ENCODE measurements at places on chromosomes 3 and 15.

GRCh38 chr15:40047415-40048210 lies 8.6 kb upstream of the SRP14 start:
- DNase-seq: peak; percentile 45

DNA sequence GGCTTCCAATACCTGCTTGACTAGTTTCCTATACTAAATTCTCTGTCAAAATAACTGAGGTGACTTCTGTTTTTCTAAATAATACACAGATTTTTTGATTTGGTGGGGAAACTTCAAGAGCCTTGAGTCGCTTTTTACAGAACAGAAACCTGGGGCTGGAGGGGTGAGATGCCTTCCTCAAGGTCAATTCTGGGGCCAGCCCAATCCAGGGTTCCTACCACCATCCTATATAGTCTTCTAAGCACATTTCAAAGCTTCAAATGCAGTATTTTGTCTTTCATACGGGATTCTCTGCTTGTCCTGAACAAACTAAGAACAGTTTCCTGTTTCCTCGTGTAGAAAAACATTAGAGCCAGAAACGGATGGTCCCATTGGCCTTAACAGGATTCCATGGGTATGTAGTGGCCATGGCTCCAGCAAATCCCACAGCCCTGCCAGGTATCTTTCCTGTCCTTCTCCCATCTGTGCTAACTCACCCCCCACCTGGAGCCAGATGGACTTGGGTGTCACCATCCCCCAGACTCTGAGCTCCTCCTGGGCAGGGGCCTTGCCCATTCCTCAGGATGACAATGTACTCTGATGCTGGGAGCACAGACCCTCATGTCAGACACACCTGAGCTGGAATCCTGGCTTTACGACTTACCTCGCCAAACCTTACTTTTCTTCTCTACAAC lies 146.9 kb downstream of the KLF13 start:
- DNase-seq: no peak

- DNase-seq: no peak
These were observed 6.4 kb upstream of the ISL2 start for GRCh38 chr15:76330080-76330680.

GRCh38 chr3:2958551-2958950 lies 151.6 kb downstream of the IL5RA start:
- DNase-seq: no peak

- peak; percentile 19 for DNase-seq
These were observed 76.7 kb upstream of the VGLL4 start for GRCh38 chr3:11720304-11720898.

GRCh38 chr15:85792912-85793590 lies 1.7 kb downstream of the KLHL25 start:
- no peak for DNase-seq

GRCh38 chr3:14915636-14916222 lies 31.7 kb upstream of the NR2C2 start:
- no peak for DNase-seq

DNA sequence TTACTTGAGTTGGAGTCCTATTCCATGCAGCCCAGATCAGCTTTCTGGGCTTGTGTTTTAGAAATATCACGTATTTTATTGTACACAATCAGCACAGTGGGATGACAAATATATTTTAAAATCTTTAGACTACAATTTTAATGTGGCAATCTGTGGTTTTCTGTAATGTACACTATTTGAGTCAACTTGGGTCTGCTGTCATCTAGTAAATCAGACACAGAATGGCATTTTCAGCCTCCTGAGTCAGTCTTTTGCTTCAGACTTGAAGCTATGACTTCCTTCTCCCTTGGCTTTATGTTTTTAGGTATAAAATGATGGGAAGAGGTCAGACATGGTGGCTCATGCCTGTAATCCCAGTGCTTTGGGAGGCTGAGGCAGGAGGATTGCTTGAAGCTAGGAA lies 232.1 kb downstream of the NECTIN3 start:
- no peak for DNase-seq

DNA sequence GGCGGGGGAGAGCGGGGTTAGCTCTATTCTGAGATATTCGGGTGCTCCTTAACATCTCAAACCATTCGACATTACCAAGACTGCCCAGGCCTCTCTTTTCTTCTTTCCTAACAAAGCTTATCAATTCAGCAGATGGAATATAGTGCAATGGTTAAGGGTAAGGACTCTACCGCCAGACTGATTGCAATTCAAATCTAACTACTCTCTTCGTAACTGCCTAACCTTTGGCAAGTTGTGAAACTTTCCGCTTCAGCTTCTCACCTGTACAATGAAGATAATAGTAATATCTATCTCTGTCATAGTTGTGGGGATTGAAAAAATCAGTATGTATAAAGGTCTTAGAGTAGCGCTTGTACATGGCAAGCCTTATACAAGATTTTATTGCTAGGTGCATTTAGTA lies 972 bp downstream of the UBA5 start:
- no peak for DNase-seq

DNA sequence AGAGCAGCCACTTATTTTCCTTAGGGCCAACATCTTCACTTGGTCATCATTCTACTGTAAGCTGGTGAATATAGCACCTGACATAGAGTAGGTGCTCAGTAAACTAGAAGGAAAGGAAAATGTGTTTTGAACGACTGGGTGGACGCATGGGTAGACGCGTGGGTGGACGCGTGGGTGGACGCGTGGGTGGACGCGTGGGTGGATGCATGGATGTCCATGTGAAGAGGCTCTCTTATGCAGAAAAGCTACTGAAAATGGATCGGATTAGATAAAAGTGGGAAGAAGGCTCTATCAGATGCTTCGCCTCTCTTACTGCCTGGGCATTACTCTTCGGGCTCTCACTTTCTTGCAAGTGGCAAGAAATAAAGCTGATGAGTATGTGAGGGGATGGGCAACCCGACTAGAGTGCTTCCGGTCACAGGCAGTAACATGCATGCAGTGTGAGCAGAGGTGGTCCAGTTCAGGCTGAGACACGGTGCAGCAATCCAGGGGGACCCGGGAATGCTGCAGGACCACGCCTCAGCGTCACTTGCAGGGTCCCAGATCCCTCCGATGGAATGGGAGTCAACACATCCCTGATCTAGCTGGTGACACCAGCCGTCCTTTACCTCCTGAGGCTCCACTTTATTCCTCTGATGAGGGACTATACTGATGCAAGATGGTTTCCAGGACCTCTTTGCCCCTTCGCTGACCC lies 138.0 kb upstream of the MEF2A start:
- DNase-seq: no peak

DNA sequence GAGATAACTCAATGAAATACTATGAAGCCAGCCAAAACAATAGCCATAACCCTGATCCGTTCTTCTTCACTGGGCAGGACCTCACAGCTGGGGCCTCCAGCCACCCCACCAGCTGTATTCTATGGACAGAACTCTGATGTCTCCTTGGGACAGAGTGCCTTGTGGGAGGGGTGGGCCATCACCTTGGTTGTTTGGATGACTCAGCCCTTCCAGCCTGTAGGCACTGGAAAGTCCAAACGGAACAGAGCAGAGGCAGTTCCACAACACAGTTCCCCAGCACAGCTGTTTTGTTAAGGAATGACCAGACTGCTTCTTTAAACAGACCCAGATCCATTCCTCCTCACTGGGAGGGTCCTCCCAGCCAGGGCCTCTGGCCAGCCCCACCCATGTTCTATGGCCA lies 31.9 kb upstream of the ZBED2 start:
- DNase-seq: no peak

DNA sequence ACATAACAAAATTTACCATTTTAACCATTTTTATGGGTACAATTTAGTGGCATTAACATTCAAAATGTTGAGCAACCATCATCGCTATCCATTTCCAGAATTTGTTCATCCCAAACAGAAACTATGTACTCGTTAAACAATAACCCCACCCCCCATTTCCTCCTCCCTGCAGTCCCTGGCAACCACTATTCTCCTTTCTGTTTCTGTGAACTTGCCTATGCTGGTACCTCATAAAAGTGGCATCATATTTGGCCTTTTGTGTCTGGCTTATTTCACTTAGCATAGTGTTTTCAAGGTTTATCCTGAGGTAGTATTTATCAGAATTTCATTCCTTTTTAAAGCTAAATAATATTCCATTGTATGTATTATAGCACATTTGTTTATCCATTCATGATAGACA lies 32.4 kb downstream of the C3orf80 start:
- no peak for DNase-seq

GRCh38 chr3:38544926-38545325 lies 48.8 kb downstream of the EXOG start:
- DNase-seq: no peak

DNA sequence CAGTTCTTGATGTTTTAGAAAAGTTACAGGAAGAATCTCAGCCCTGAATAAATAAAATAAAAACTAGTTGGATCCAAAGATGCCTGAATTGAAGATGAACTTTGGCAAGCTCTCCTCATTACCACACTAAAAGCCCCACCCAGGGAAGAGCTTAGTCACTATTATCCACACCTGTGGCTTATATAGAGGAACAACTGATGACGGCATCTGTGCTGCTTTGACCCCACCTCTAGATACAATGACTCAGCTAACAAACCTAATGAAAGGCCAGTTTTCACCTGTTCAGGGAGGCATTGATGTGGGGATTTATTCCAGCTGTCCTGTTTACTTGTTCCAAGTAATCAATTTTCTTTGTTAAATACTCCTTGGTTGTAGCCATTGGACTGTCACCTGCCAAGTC lies 604.7 kb upstream of the EPHA6 start:
- DNase-seq: no peak

DNA sequence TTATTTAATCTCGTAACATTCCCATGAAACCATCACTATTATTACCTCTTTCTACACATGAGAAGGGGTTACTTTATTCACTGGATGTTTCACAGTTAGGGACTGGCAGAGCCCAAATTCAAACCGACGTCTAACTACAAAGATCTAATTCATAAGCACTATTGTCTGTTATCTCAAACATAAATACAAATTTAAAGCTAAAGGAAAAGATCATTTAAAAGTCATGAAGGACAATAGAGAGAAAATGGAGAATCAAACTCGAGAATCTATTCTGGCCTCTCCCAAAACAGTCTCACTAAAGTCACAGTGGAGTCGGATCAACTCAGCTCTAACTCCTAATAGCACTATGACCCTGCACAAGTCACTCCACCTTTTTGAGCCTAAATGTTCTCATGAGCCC lies 287.7 kb downstream of the ZIC4 start:
- DNase-seq: no peak

DNA sequence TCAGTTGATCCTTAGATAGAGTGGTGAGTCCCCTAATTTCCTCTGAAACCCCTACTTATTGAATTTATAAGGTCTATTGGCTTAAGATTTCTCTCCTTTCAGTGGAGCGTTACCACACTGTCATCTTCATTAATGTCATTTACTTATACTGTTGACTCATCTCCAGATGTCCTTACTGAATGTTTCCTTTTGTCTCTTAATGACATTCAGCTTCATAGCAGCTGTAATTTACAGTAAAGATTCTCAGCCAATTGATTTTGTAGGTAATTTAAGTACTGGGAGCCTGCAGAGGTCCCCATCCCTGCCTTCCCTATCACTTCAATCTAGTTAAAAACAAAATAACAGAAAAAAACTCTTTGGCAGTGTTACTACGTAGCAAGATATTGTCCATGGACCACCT lies 18.8 kb downstream of the STX19 start:
- no peak for DNase-seq

DNA sequence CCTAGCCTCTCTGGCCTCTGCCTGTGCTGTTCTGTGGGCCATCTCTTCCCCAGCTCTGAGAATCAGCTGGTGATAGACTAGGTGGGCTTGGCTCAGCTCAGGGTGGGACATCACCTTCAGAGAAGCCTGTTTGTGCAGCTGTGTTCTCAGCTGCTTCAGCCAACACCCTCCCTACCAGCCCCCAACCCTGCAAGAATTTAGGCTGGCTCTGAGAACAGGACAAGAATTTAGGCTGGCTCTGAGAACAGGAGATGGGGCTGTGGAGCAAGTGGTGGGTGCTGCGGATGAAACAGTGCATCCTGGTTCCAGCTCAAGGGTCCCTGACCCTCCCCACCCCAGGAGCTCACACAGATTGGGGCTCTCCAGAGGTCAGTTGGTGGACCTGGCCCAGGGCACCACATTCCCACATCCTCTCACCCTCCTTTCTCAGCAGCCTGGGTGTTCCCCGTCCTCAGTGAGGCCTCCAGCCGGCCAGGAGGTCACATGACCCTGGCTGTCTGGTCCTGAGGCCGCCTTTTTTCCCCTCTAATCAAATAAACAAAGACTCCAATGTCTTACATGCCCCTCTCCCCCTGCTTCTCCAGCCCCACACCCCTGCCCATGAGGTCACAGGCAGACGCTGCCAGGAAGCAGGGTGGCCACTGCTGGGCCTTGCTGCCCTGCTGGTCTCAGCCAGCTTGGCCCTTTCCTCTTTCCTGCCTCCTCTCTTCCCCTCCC lies 14.9 kb downstream of the PLEKHO2 start:
- no peak for DNase-seq

- DNase-seq: no peak
These were observed 10.1 kb upstream of the STRIT1 start for GRCh38 chr3:155303540-155304097.

DNA sequence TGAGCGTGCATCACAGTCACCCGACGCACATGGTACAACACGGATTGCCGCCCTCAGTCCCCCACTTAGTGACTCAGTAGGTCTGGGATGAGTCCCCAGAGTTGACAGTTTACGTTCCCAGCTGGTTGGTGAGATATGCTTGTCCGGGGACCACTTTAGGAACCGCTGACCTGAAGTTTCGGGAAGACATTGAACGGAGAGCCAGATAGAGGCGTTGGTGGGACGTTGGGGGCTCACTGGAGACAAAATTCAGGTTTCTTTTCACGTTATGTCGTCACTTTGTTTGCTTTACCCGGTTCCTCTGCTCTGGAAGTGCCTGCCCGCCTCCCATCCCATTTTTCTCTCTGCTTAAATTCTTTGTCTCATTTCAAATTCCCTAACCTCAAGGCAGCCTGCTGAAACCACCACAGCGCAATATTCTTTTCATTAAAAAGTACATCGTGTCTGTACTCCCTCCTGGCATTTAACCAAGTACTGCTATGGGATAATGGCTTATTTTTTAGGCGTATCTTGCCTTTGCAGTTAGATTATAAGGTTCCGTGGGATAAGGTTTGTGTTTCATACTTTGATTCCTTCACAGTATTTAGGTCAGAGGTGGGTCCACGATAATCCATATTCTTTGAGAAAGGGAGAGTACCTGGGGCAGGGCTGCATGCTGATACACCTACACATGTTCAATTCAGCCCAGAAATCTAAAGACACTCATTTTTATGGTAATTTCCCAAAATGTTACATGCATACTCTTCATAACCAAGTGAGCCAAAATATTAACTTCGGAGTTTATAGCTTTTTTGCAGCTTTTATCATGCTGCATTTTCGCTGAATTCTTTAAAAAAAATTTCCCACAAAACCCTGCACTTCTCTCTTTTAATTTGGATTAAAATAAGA lies 921 bp downstream of the LMLN start:
- DNase-seq: no peak

DNA sequence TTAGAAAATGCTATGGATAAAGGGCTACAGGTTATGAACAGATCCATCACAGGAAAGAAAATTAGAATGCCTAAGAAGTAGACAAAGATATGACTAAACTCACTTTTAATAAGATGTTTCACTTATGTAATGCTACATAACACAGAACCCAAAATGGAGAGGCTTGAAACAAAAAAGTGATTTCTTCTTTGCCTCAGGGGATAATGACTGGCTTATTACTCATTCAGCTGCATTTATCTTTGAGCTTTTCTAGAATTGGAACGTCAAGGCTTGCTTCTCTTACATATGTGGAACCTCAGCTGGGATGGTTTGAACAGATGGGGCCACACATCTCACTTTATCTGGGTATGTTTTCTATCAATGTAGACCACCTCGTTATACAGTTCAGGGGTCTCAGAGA lies 120.6 kb upstream of the EPHA3 start:
- DNase-seq: no peak

- DNase-seq: no peak
These were observed 18.7 kb upstream of the PAQR9 start for GRCh38 chr3:142982038-142982773.

Data from gastrocnemius medialis (tissue), 4 donors.